CD4-positive, alpha-beta T cell treated with Interleukin-6 at 100 ng/mL for 8 hours (primary cell): ENCODE measurements at places on chromosomes 1 and 21.

- no peak for DNase-seq
Observed at GRCh38 chr1:47867438-47868347, 129.5 kb downstream of the TRABD2B start.

- no peak for DNase-seq
Observed at GRCh38 chr1:180123463-180123936, 31.2 kb upstream of the QSOX1 start.

DNA sequence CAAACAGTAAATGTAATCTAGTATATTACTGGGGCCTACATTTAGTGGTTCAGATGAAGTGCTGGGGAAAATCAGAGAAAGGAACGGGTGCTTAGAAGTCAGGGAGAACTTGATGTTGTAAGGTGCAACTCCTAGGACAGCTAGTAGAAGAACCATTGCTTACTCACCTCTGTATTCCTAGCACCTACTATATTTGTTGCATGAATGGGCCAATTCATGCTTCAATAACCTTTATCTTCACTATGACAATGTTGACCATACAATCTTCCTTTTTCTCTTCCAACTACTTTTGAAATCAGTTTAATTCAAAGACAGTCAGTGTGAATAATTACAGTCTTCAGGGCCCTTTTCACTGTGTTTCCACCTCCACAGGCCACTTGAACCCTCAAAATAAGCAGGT, 125.0 kb upstream of the DMRTA2 start:
- DNase-seq: no peak

- no peak for DNase-seq
Observed at GRCh38 chr21:36207577-36208320, 51.1 kb downstream of the DOP1B start.

GRCh38 chr1:51189421-51190073, 46.5 kb upstream of the RNF11 start:
- DNase-seq: peak; percentile 48

GRCh38 chr1:197955486-197956394, 38.6 kb downstream of the LHX9 start:
- DNase-seq: no peak

DNA sequence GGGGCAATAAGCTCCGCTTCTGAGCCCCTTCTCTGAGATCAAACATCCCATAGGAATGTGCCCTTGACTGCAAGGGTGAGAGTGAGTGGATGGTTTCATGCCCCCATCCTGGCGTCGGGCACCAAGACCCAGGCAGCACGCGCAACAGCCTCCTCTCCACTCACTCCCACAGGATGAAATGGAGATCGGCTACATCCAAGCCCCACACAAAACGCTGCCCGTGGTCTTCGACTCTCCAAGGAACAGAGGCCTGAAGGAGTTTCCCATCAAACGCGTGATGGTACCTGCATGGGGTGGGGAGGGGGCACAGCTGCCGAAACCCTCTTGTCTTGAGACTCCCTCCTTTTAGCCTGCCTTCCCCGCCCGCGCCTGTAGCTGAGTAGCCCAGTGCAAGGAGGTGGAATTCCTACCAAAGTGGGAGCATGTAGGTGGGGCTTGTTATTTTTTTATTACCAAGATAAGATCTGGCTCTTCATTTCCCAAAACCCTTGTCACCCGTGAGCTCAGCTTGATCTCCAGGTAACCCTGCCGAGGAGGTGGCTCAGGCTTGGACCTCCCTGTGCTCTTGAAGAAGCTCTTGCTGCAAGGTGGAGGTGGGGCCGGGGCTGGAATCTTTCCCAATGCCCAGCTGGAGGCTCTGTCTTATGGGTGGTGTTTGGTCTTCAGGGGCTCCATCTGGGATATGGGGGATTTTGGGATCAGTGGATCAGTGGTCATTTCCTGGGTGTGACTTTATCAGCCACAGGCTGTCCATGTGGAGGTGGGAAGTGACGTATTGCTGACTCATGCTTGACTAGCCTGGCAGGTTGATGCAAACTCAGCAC, 24.0 kb upstream of the PADI6 start:
- DNase-seq: no peak

- DNase-seq: no peak
Observed at GRCh38 chr21:32587651-32588050, 2.3 kb upstream of the TCP10L start.

DNA sequence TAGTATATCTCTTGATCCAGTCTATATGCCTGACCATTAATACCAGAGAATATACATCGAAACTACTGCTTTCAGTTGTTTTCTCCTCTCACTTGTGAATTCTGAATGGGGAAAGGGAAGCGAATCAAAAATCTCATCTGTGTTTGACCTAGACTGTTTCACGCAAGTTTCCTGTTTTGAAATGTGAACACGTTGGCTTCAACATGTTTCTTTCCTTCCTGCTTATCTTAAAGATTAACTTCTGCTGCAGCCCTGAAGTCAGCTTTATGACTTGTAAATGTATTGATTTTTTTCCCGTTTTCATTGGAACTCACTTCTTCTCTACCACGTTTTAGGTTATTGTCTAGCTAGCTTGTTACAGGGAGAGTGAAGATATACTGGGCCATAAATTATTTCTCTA, 49.9 kb downstream of the SNX27 start:
- DNase-seq: no peak

DNA sequence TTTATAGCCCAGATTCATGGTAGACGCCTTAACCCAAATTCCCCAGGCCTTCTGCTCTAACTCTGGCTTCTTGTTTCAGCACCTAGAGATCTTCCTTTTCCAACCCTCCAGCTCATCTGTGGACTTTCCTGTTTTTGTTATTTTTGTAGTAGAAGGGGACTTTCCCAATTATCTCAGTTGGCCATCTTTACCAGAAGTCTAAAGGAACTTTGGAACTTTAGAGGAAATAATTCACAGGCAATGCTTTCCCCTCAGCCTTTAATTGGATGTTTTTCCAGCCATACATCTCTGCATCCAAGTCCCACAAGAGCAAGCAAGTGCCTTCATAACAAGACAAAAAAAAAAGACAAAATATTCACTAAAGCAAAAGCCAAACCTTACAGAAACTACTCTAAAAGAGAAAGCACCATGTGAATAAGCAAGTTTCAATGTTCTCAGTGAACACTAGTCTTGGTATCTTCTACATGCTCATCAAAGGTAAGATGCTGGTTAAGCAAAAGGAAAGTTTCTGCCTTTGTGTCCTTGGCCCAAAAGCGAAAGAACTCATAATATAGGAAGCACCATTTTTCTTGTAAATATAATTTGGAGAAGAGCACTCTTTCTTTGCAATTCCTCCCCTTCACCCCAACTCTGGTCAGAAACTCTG, 377.3 kb downstream of the SETD4 start:
- no peak for DNase-seq

DNA sequence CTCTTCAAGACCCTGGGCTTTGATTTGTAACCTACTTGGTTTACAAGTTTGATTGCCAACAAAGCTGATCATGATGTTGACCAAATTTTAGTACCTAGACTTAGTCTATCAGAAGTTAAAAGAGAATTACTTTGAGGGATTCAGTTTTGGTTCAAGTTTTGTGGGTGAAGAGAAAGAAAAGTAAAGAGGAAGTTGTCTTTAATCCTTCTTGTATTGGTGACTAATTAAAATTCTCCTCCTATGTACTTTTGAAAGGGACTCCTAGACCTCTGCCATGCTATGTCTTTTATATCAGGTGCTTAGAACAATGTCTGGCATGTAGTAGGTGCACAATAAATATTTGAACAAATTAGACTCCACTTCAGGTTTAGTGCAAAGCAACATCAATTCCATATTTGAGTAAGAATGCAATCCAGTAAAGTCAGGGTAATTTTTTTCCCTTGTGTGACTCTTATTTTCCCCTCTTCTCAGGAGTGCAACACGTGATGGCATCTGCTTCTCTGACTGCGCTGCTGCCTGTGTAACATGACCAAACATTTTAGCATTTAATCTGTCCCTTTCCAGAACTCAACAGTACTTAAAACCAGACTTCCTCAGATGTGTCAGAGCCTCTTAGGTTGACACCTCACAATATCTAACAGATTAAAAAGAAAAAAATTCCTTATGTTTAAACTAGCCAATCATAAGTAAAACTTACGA, 41.1 kb upstream of the KCNQ4 start:
- DNase-seq: no peak
